ENCODE measurements at places on chromosomes 7 and 10.
A peak's percentile ranks its signal among the peaks of the same experiment; 100 is the strongest.

DNA sequence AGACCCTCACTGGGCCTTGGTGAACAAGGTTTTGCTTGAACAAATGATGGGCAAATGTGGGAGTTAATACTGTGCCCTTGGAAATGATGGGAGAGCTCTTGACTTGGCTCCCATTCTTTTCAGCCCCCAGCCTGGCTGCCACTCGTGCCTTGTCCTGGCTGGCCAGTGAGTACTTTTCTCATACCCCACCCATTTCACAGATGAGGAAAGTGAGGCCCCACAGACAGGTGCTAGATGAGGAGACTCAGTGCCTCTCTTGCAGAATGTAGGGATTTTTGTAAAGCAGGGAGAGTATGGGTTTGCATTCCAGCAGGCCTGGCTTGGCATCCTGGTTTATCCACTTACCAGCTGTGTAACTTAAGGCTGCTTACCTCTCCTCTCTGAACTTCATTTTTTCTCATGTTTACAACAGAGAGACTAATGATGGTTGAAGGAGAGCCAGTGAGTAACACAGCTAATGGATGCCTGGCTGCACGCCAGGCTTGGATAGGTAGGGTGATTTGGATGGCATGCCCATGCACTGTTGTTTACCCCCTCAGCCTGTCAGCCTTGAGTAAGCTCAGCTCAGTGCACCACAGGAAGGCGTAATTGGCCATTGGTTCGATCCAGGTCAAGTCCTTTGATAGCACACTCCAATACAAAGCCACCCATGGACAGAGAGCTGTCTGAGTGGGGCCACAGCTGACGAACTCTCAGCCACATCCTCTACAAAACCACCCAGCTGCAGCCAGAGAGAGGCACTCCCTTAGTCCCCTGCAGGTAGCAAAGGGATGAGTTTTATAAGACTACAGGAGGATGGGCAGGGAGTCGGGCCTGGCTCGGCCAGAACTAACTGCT, 436.8 kb downstream of the RPS24 start:
- H3K27me3 ChIP-seq: no peaks in the 10 kb centered on the region
- no peaks in the 10 kb centered on the region for H3K4me1 ChIP-seq
- H3K36me3 ChIP-seq: no peaks in the 10 kb centered on the region
- H3K27ac ChIP-seq: no peak overlapping the region
- DNase-seq: no peak

DNA sequence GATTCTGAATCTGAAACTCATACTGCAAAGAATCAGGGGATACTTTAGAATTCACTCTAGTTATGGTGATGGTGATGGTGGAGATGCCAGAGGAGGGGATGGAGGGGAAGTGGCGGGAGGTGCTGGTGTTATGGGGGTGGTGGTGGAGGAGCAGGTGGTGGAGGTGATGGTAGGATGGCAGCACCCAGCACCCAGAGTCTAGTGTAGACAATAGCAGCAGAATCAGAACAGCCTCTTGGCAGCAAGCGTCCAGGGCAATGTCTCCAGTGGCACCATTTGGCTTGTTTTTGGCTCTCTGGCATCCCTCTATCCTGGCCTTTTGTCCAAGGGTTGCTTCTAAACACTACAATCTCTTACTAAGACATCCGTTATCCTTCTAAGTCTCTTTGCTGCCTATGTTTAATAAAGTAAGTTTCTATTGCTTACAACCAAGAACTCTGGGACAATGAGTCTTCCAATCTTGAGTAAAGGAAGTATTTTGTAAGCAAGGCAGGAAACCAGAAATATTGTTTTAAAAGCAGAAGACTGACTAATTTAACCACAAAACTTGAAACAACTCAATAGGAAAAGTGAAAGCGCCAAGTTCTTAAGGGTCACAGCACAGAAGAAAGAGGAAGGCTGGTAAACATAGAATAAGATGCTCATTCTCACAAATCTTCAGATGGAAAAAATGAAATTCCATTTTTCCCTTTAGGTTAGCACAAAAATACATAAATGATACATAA, 42.4 kb upstream of the GDF10 start:
- DNase-seq: peak; percentile 56
- no peaks in the 10 kb centered on the region for H3K27me3 ChIP-seq
- H3K4me3 ChIP-seq: no peak overlapping the region
- H3K27ac ChIP-seq: peak overlapping the region; percentile 65
- no peaks in the 10 kb centered on the region for H3K36me3 ChIP-seq
- H3K4me1 ChIP-seq: peaks cover 55% of the 10 kb centered on the region

GRCh38 chr10:49393301-49393700, 2.6 kb downstream of the DRGX start:
- H3K4me1 ChIP-seq: peaks cover 30% of the 10 kb centered on the region
- no peak for DNase-seq
- H3K4me3 ChIP-seq: no peak overlapping the region
- H3K27me3 ChIP-seq: peaks cover 68% of the 10 kb centered on the region

GRCh38 chr10:110815354-110816004, 56.2 kb upstream of the PDCD4 start:
- no peaks in the 10 kb centered on the region for H3K27me3 ChIP-seq
- H3K36me3 ChIP-seq: no peaks in the 10 kb centered on the region
- H3K4me1 ChIP-seq: peaks cover 12% of the 10 kb centered on the region
- no peak overlapping the region for H3K27ac ChIP-seq
- no peak overlapping the region for H3K4me3 ChIP-seq

GRCh38 chr7:132492823-132493445, 83.3 kb downstream of the PLXNA4 start:
- H3K4me3 ChIP-seq: no peak overlapping the region
- no peak for DNase-seq
- no peaks in the 10 kb centered on the region for H3K4me1 ChIP-seq
- no peaks in the 10 kb centered on the region for H3K36me3 ChIP-seq
- no peaks in the 10 kb centered on the region for H3K27me3 ChIP-seq

DNA sequence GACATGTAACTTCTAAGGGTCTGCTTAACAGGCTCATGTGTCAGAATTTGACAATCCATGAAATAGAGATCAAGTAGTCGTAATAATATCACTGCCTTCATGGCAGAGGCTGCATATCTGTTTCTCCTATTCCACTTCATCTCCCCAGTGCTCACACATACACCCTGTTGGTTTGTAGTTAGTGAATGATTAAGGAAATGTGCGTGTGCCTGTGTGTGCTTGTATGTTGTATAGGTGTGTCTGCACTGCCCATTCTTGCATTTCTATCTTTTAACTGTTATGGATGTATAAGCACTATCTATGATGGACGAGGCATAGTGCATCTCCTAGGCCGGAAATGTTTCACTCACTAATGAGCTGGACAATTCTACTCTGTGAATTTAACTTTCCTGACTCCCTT, 985.2 kb downstream of the LRMDA start:
- H3K4me3 ChIP-seq: no peak overlapping the region
- DNase-seq: no peak
- no peak overlapping the region for H3K27ac ChIP-seq
- H3K4me1 ChIP-seq: no peaks in the 10 kb centered on the region

DNA sequence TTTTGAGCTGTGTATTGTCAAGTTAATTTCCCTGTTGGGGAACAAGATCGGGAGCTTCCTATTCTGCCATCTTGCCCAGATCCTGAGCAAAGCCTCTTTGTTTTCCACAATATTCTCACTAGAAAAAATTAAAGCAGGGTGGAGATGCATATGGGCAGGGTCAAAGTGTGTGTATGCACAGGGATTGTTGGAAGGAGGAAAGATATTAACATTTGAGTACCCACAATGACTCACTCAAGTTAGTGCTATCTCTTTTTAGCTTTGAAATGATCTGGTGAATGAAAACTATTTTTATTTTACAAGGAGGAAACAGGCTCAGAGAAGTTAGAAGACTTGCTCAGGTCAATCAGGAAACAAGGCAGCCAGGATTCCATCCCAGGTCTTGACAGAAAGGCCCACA, 6.7 kb upstream of the BTBD16 start:
- H3K36me3 ChIP-seq: no peaks in the 10 kb centered on the region
- no peak overlapping the region for H3K27ac ChIP-seq
- no peak for DNase-seq

DNA sequence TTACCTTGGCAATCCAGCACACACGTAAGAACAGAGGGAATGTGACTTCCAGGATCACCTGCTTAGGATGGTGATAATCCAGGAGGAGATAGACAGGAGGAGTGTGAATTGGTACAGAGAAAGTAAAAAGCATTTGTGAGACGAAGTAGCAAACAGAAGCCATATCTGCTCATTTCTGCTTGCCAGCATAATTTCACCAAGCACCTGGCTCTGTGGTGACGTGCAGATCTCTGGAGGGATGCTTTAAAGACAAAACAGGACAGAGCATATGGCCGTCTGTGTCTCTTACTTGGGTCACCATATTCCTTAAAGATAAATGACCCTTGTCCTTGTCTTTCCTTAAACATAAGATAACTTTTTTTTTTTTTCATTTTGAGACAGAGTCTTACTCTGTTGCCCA, 90.2 kb upstream of the ARHGAP21 start:
- no peaks in the 10 kb centered on the region for H3K27me3 ChIP-seq
- no peaks in the 10 kb centered on the region for H3K36me3 ChIP-seq
- H3K27ac ChIP-seq: no peak overlapping the region
- H3K4me3 ChIP-seq: no peak overlapping the region
- H3K4me1 ChIP-seq: no peaks in the 10 kb centered on the region
- no peak for DNase-seq

GRCh38 chr7:117135553-117135891, 182.2 kb downstream of the ST7 start:
- no peaks in the 10 kb centered on the region for H3K27me3 ChIP-seq
- no peaks in the 10 kb centered on the region for H3K4me1 ChIP-seq
- no peaks in the 10 kb centered on the region for H3K36me3 ChIP-seq
- H3K4me3 ChIP-seq: no peak overlapping the region
- H3K27ac ChIP-seq: no peak overlapping the region

DNA sequence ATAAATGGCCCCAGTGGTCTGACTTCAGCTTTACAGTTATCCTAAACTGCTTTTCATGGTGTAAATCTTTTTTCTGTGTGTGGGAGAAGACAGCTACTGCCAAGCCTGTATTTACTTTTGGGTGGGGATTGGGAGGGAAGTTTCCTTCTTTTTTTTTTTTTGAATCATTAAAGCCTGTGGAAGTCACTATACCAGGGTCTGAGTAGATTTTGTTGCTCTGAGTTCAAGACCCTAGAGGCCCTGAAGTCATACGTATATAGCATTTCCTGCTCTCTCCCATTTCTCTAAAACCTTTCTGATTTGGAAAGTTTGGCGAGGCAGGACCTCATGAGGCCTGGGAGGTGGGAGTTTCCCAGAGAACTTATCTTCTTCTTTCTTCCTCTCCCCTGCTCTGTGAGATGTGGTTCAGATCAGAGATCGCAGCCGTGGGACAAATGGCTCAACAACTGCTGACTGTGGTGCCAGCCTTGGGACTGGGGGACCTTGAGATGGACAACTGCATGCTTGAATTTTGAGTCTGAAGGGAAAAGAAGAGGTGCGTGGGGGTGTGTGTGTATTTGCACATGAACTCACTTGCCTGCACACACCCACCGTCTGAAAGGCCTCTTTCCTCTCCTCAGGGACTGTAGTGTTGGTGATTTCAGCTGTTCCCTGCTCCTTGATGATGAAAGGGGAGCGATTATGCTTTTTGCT, 18.1 kb downstream of the LRMDA start:
- H3K27ac ChIP-seq: no peak overlapping the region
- no peaks in the 10 kb centered on the region for H3K4me1 ChIP-seq
- no peaks in the 10 kb centered on the region for H3K36me3 ChIP-seq
- DNase-seq: no peak

GRCh38 chr10:124125305-124126116, 32.1 kb upstream of the CHST15 start:
- no peak overlapping the region for H3K27ac ChIP-seq
- H3K36me3 ChIP-seq: no peaks in the 10 kb centered on the region
- H3K27me3 ChIP-seq: no peaks in the 10 kb centered on the region
- peaks cover 33% of the 10 kb centered on the region for H3K4me1 ChIP-seq
- no peak overlapping the region for H3K4me3 ChIP-seq

- no peaks in the 10 kb centered on the region for H3K27me3 ChIP-seq
- no peak for DNase-seq
- H3K36me3 ChIP-seq: no peaks in the 10 kb centered on the region
- no peak overlapping the region for H3K4me3 ChIP-seq
- H3K4me1 ChIP-seq: no peaks in the 10 kb centered on the region
- no peak overlapping the region for H3K27ac ChIP-seq
These were observed 228.2 kb downstream of the ATRNL1 start for GRCh38 chr10:115321360-115321759.

- no peak overlapping the region for H3K27ac ChIP-seq
- no peaks in the 10 kb centered on the region for H3K27me3 ChIP-seq
- H3K36me3 ChIP-seq: no peaks in the 10 kb centered on the region
- no peak for DNase-seq
- H3K4me3 ChIP-seq: no peak overlapping the region
These were observed 203.7 kb downstream of the IPMK start for GRCh38 chr10:58063861-58064480.

- no peak overlapping the region for H3K4me3 ChIP-seq
- no peaks in the 10 kb centered on the region for H3K36me3 ChIP-seq
- no peaks in the 10 kb centered on the region for H3K27me3 ChIP-seq
- no peak for DNase-seq
- no peaks in the 10 kb centered on the region for H3K4me1 ChIP-seq
- H3K27ac ChIP-seq: no peak overlapping the region
These were observed 486.0 kb upstream of the LRRN3 start for GRCh38 chr7:110604885-110605284.

GRCh38 chr10:116915340-116915739, 66.0 kb downstream of the ENO4 start:
- no peak for DNase-seq
- no peaks in the 10 kb centered on the region for H3K4me1 ChIP-seq
- H3K4me3 ChIP-seq: no peak overlapping the region
- no peak overlapping the region for H3K27ac ChIP-seq
- no peaks in the 10 kb centered on the region for H3K27me3 ChIP-seq
- H3K36me3 ChIP-seq: no peaks in the 10 kb centered on the region

- no peak overlapping the region for H3K27ac ChIP-seq
- no peaks in the 10 kb centered on the region for H3K27me3 ChIP-seq
- H3K36me3 ChIP-seq: no peaks in the 10 kb centered on the region
- no peak for DNase-seq
These were observed 455.6 kb downstream of the POM121L12 start for GRCh38 chr7:53491051-53491450.

DNA sequence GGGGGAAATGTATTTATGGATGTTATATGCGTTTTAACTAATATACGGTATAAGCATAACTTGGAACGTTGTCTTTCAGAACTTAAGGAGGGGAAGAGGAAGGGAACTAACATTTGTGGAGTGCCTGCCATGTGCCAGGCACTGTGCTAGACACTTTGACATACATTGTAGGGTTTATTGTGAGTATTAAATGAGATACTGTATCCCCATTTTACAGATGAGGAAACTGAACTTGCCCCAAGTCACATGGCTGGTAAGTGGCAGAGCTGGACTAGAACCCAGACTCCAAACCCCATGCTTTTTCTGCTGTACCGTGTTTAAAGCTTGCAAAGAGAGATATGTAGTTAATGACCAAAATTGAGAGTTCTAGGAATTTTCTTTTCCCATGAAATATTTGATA, 74.6 kb downstream of the CREM start:
- H3K27me3 ChIP-seq: no peaks in the 10 kb centered on the region
- H3K36me3 ChIP-seq: no peaks in the 10 kb centered on the region
- no peak for DNase-seq
- no peak overlapping the region for H3K27ac ChIP-seq
- H3K4me3 ChIP-seq: no peak overlapping the region

Data from B cell (primary cell).